Astrocyte of the spinal cord (primary cell): ENCODE measurements at places on chromosomes 1 and 21.
A peak's percentile ranks its signal among the peaks of the same experiment; 100 is the strongest.

- no peak for DNase-seq
These were observed 85.6 kb downstream of the FAM78B start for GRCh38 chr1:166080967-166081870.

GRCh38 chr1:41144285-41144684 lies 97.8 kb downstream of the SCMH1 start:
- no peak for DNase-seq

DNA sequence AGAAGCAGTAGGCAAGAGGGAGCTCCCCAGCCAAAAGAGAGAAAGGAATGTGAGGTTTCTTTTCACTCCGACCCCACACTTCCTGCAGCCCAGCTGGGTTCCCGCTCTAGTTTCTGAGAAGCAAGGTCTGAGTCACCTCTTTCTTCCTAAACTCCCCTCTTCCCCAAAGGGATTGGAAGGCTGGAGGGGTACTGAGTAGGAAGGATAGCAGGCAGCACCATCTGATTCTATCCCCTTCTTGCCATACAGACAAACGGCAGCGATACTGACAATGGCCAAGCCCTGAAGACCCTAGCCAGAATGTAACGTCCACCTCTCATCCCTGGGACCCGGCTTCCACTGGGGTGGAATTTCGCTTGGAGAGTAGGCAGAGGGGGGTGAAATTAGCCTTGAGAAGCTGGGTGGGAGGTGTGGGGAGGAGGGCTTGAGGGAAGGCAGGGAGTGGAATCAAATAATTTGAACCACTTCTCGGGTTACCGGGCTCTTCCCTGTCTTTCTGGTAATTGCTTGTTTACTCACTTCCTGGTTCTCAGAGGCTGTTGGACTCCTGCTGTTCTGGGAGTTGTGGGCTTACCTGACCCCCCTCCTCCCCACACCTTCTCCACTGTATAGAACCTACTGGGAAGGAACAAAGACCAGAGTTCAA lies 13.2 kb downstream of the IER5 start:
- DNase-seq = peak; percentile 82

- no peak for DNase-seq
These were observed 624 bp downstream of the RIPK4 start for GRCh38 chr21:41765973-41766882.

DNA sequence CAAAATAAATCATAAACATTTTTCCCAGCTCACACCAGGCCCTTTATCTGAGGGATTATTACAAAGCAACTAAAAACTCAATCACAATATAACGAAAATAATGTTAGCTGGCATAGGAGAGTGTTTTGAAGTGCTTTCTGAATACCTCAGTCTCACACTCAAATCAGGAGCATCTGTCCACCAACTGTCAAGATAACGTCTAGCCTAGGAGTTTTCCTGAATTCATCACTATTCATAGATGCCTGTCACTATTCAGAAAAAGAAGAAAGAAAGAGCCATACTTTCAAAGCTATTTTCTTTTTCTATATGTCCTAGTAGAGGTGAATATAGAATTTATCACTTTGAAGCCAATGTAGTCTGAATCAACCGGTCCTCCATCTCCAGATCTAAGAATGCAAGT lies 127.0 kb downstream of the AKT3 start:
- DNase-seq = no peak

- peak; percentile 63 for DNase-seq
These were observed 32.5 kb upstream of the ASPM start for GRCh38 chr1:197178998-197179397.

- peak; percentile 32 for DNase-seq
These were observed 27.9 kb upstream of the NTPCR start for GRCh38 chr1:232922485-232922884.

GRCh38 chr1:98389809-98390208 lies 271.7 kb upstream of the SNX7 start:
- peak; percentile 87 for DNase-seq

DNA sequence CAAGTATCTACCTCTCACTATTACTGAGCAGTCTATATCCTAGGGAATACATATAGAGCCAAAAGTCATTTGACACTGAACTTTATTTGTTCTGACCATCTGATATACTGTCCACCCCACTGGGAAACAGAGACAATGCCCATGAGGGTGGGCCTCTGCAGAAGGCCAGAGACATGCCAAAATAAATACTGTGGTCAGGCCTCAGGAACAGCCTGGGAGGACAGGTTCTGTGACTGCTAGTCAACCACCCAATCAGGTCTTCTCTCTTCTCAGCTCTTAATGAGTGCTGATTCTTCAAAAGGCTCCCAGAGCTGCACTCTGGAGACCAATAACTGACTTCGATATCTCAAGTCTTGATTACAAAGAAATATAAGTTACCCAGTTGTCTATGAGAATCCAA lies 5.5 kb upstream of the ANKRD35 start:
- DNase-seq = peak; percentile 88

GRCh38 chr1:51303315-51303714 lies 27.0 kb downstream of the TTC39A start:
- no peak for DNase-seq

GRCh38 chr1:185300152-185300551 lies 16.9 kb downstream of the IVNS1ABP start:
- DNase-seq = no peak

- DNase-seq = no peak
These were observed 98.2 kb downstream of the DHRS3 start for GRCh38 chr1:12519693-12520364.

DNA sequence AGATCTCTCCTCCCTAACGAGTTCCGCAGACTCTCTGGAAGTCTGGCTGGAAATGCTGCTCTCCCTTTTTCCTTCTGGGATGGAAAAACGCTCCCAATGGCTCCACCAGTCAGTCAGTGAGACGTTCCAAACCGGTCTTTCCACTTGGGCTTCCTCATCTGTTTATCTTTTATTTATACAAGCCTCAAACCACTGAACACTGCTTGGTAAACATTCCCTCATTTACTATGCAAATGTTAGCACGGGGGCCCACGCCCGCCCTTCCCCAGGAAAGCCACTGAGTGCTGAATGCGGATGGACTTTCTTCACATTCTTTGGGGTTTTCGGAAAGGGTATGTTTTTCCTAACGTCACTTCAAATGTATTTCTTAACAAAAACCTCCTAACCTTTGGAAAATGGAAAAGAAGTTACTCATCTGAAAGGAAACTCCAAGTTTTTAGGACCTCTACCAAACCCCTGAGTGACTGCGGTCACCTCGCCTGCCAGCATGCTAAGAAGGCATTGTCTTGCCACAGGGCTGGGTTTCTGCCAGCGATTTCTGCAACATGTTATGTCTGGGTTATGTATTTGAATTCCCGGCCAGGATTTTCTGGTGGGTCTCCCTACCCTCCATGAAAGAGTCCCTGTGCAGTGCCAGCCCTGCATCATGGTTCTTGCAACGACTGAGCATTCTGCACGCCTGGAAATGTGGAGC lies 14.0 kb upstream of the UMODL1 start:
- peak; percentile 87 for DNase-seq

GRCh38 chr21:42032266-42032665 lies 22.1 kb upstream of the ZBTB21 start:
- no peak for DNase-seq

DNA sequence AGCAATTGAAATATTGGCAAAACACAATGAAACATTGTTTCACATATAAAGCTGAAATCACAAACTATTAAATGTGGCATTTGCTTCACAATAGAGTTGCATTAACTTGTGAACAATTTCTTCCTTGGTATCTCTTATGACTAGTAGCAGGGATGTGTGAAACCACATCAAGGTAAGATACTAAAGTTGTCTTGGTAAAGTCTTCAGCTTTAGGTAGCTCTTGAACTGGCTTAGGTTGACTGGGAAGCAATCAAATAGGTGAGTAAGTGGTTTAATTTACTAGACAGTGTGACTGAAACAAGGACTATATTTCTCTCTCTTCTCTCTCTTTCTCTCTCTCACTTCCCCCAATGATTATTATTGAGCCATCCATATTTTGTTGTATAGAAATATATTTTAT lies 141.5 kb upstream of the KCNK2 start:
- DNase-seq = no peak

- no peak for DNase-seq
These were observed 106.8 kb upstream of the TENT5C start for GRCh38 chr1:117499071-117499470.

- DNase-seq = peak; percentile 70
These were observed 39.8 kb downstream of the HTR6 start for GRCh38 chr1:19704247-19705113.

- peak; percentile 22 for DNase-seq
These were observed 203.6 kb upstream of the CHODL start for GRCh38 chr21:18041012-18041411.

DNA sequence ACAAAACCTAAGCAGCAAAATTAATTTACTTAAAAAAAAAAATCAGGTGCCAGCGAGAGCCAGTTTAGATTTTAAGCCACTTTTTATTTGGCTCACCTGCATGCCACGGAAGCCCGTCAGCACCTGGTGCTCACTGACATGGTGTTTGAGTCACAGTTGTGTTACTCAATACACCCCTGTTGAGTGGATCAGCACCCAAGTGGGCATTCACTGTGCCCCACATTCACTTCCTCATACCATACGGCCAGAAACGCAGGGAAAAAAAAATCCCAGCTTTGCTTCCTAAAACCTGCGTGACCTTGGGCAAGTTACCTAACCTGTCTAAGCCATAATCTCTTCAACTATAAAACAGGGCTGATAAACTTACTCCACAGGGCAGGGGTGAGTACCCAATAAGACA lies 42.8 kb upstream of the SIM2 start:
- DNase-seq = no peak

DNA sequence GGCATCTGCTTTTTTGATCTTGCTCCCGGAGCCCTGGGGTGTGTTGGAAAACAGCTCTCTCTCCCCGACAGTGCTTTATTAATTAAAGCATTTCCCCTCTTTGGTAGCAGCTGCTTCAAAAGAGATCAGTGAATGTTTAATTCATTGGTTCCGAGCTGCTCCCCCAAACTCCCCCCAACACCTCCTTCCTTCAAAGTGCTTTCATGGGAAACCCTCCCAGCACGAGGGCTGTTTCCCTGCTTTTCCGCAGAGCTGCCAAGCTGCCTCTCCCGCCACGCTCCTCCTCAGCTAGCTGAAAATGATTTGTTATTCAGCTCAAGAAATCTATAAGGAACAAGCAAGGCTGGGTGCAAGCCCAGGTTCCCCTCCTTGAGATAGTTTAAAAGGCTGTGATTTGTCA lies 40.0 kb upstream of the DISP3 start:
- DNase-seq = no peak
